ENCODE measurements at places on chromosomes 1 and 21.

- DNase-seq: no peak
Observed at GRCh38 chr1:37073854-37074379, 39.6 kb upstream of the GRIK3 start.

DNA sequence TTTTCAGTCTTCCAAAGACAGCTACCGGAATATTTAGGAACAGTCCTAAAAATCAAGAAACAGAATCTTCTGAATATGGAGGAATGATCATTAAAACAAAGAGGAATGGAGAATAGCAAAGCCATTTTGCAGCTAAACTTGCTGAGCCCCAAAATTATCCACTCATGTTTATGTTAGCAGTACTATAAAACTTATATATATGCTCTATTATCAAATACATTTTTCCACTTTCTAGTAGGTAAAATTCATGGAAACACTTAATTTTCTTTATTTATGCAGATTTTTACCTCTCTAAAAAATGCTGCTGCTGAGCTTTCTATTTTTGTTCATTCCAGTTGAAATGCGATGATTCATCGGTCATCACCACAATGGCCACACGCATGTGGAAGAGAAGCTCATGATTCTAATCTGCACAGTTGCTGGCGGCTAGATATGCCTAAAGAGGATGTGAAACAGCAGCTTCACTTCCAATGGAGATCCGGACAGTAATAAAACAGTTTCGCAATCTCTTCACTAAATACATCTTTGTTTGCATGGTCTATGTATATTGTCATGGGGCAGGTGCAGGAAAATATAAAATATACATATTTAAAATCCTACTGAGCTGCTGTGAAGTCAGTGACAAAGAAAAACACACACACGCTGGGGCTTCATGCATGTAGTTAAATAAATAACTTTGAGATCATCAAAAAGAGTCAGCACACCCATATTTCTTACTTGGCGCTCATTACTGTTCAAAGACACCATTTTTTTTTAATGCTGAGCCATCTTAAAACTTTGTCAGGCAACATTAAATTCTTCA lies 292.2 kb downstream of the SMYD3 start:
- no peak for DNase-seq

GRCh38 chr1:239803781-239804180 lies 287.9 kb upstream of the FMN2 start:
- no peak for DNase-seq

- DNase-seq: no peak
Observed at GRCh38 chr1:200969726-200970561, 53.6 kb downstream of the KIF21B start.

DNA sequence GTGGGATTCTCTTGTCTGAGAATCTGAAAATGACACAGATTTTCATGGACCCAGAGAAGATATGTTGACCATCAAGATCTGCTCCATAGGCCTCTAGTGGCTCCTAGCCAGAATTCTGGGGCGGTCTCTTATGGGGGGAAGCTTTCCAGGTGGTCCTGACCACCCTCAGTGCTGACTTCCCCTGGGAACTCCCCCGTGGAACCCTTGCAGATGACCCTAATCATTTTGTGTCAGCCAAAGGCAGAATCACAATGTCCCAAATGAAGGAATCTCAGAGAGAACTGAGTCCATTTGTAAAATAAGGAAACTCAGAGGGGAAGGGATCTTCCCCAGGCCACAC lies 3.6 kb downstream of the HEYL start:
- DNase-seq: no peak

GRCh38 chr1:84997667-84998600 lies 1.0 kb upstream of the MCOLN2 start:
- DNase-seq: no peak

DNA sequence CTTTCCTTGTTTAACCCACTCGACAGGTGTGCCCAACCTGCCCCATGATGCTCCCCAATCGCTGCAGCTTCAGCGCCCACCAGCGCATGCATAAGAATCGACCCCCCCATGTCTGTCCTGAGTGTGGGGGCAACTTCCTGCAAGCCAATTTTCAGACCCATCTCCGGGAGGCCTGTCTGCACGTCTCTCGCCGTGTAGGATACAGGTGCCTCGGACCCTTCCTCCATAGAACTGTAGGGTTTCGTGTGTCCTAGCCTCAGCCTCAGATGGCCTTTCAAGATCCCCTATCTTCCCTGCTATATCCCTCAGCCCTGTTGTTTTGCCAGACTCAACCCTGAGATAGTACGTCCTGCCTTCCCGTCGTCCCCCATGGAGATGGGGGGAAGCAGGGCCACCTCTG lies 6.4 kb downstream of the ZNF687 start:
- no peak for DNase-seq
